ENCODE measurements at places on chromosomes 16 and 17. TPM values are rescaled to one million over a fixed set of nuclear protein-coding genes. Genes with fewer than 3 reads are reported as not detected.

The GOT2 gene
- 26.4 TPM for total RNA-seq

The MSLN gene
- 0.74 TPM for total RNA-seq

The C16orf92 gene
- total RNA-seq: not detected

The PPP1R27 gene
- total RNA-seq: not detected

The HOXB2 gene
- total RNA-seq: 3.1 TPM

The KCNH6 gene
- not detected for total RNA-seq

The HBA2 gene
- total RNA-seq: 648 TPM

Data from urinary bladder (tissue), 4 donors.